ENCODE measurements at places on chromosomes 12 and 14. TPM values are rescaled to one million over a fixed set of nuclear protein-coding genes. Genes with fewer than 3 reads are reported as not detected.

TAS2R13 gene
- not detected for total RNA-seq

KLRG1 gene
- total RNA-seq = 1.5 TPM

SERPINA1 gene
- total RNA-seq = 3.1 TPM

PRKCH gene
- total RNA-seq = 4.4 TPM

GPR68 gene
- not detected for total RNA-seq

GLS2 gene
- 0.27 TPM for total RNA-seq

ADGRD1 gene
- 0.45 TPM for total RNA-seq

ASIC1 gene
- total RNA-seq = 5.0 TPM

SMCO3 gene
- total RNA-seq = not detected

SLC5A8 gene
- not detected for total RNA-seq

PIK3C2G gene
- total RNA-seq = not detected

DBX2 gene
- total RNA-seq = not detected

HOMEZ gene
- total RNA-seq = 9.3 TPM

OTOGL gene
- total RNA-seq = not detected

TOMM20L gene
- total RNA-seq = not detected

CCDC197 gene
- not detected for total RNA-seq

LRRK2 gene
- total RNA-seq = 1.7 TPM

MMP17 gene
- total RNA-seq = 10.1 TPM

GPRC5D gene
- 0.22 TPM for total RNA-seq

FOXN4 gene
- total RNA-seq = 0.03 TPM

FERMT2 gene
- total RNA-seq = 42.7 TPM

POTEG gene
- total RNA-seq = 0.06 TPM

VAMP1 gene
- 11.9 TPM for total RNA-seq

ATL1 gene
- 5.5 TPM for total RNA-seq

HSPA2 gene
- total RNA-seq = 36.6 TPM

ATXN7L3B gene
- total RNA-seq = 16.1 TPM

C12orf56 gene
- total RNA-seq = not detected

POMT2 gene
- 30.6 TPM for total RNA-seq

RNASE7 gene
- total RNA-seq = not detected

TRIM9 gene
- 15.6 TPM for total RNA-seq

NEUROD4 gene
- total RNA-seq = not detected

ACVRL1 gene
- total RNA-seq = 0.14 TPM

GUCY2C gene
- not detected for total RNA-seq

AQP6 gene
- total RNA-seq = not detected

ERBB3 gene
- 1.4 TPM for total RNA-seq

TMEM52B gene
- total RNA-seq = 0.08 TPM

RNASE2 gene
- not detected for total RNA-seq

NGB gene
- total RNA-seq = not detected

CRACR2A gene
- 1.9 TPM for total RNA-seq

AKAP3 gene
- total RNA-seq = not detected

MYO1A gene
- 0.33 TPM for total RNA-seq

MYH7 gene
- not detected for total RNA-seq

CDC42BPB gene
- 73.8 TPM for total RNA-seq

Data from A549 treated with GW870086 at 1 μM for 4 hours (cell line).